ENCODE measurements at places on chromosomes 3 and 15. TPM values are rescaled to one million over a fixed set of nuclear protein-coding genes. Genes with fewer than 3 reads are reported as not detected.

EFCC1 gene
- polyA plus RNA-seq = not detected

DNA sequence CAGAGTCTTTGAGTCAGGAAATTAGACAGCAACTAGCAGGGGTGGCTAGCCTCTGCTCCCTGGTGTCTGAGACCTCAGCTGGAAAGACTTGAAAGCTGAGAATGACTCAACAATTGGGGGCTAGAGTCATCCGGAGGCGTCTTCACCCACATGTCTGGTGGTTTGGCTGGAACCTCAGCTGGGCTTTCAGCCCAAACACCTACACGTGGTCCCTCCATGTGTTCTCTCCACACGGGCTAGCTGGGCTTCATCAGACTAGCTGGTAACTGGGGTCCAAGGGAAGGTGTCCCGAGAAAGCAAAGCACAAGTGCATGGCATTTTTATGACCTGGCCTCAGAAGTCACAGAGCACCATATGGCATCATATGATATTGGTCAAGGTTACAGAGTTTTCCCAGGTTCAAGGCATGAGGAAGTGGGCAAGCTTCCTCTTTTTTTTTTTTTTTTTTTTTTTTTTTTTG lies 19.9 kb upstream of the ABHD2 start:
- no peak for DNase-seq

GRCh38 chr15:29127506-29128430 lies 141.9 kb downstream of the NSMCE3 start:
- no peak for DNase-seq

GRCh38 chr15:62248277-62248984 lies 83.3 kb upstream of the C2CD4B start:
- no peak for DNase-seq

DNA sequence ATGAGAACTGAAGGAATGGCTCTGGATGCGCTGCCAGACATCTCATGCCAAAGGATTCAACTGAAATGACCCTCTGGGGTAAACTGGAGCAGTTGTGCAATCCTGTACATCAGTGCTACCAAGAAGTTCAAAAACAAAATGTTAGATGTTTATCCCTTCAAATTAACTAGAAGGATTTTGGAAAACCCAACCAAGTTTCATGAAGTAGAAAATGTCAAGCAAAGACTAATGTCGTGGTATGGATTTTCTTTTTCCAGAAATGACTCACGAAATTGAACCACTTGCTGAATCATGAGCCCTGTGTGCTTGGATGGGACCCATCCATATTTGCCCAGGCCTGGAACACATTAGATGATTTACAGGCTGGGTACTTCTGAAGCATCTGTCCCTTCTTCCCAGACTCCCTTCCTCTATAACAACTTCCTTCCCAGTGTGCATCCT lies 101.6 kb downstream of the LRTM1 start:
- no peak for DNase-seq

DNA sequence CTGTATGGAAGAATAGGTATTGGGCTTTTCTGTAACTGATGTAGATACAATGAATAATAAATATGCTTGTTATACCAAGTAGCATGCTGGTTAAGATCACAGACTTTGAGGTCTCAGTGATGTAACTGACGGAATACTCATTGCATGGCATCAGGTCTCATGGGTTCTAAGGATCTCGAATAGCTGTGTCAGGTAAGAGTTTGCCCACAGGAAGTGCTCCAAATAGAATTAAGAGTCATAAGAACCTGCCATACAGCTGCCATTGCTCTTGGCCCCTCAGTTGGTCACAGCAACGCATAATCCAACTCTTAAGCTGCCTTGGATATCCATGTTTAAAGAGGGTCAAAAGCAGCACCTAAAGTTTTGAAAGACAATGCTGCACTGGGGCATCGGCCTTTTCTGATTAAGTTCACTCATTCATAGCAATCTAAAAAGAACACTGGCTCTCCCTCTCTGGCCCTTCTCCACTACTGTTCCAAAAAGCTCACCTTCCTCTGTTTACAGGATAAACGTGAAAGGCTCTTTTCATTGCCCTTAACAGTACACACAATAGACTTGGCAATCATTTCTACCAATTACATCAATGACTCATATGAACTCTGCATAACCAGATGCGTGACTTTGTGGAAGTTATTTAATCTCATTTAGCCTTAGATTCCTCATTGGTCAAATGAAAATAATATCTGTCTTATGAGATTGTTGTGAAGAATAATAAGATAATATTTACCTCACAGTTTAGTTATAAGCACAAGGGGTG lies 74.6 kb downstream of the ZBTB20 start:
- no peak for DNase-seq

DNA sequence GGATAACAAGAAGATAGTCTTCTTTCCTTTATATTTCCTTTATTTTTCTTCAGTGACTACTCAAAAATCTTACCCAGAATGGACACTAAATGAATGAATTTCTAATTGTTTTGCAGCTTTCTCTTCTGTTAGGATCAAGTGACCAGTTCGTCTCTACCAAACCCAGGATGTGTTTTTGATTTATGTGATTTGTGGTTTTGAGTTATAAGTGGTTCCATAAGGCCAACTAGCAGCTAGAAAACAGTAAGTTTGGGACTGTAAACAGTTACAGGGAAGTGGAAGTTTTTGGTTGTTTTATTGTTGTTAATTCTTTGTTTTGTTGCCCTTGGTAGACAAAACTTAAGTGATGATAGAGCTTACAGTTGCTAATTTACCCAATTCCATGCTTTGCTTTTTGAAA lies 456.5 kb downstream of the IL5RA start:
- no peak for DNase-seq

- peak; percentile 27 for DNase-seq
Observed at GRCh38 chr3:72255191-72255590, 470.2 kb upstream of the PROK2 start.

GRCh38 chr15:74730619-74731316 lies 5.4 kb upstream of the CYP1A1 start:
- no peak for DNase-seq

Measured in SK-N-SH (cell line).